ENCODE measurements at places on chromosomes 2 and 18.

DNA sequence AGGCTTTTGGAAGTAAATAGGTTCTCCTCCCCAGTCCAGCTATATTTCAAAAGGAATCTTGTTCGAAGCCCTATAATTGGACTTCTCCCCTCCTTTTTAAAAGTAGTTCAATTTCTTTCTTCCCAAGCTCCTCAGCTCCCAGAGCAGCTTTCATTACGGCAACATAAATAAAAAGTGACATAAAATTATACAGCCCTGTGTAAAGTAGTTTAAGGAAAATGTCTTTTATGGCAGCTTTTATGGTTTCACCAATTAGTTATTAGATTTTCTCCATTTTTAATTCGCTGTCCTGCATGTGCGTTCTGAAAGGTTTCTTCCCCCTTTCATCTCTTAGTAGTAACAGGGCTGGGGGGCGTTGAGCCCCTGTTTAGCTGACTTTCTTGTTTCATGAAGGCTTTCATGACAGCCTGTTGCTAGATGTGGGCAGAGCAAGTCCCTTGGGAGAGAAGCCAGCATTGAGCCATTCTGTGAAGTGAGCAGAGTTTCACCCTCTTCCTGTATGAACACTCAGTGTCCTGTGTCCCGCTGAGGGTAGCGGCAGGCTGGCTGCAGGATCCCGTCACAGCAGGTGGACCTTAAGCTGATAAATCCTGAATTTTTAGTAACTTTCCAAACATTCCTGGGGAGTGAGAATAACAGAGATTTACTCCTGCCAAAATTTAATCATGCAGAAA, 229.7 kb upstream of the SPRED2 start:
- no peak for DNase-seq

GRCh38 chr2:17858064-17858463, 20.4 kb upstream of the KCNS3 start:
- no peak for DNase-seq

- DNase-seq, result no peak
These were observed 35.7 kb downstream of the FEZ2 start for GRCh38 chr2:36562240-36562639.

GRCh38 chr18:78247615-78248289, 731.9 kb upstream of the SALL3 start:
- no peak for DNase-seq

GRCh38 chr2:203155406-203155805, 83.4 kb upstream of the CYP20A1 start:
- DNase-seq, result no peak

DNA sequence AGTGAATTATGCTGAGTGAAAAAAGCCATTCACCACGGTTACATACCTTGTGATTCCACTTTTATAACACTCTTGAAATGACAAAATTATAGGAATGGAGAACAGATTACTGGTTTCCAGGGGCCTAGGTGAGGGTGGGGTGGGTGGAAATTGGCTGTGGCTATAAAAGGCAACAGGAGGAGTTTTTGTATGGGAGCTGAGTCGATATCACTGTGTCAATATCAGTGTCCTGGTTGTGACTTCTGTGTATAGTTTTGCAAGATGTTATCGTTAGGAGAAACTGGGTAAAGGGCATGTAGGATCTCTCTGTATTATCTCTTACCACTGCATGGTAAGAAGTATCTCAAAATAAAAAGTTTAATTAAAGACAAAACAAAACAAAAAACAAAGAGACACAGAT, 84.3 kb downstream of the EDAR start:
- DNase-seq, result no peak

DNA sequence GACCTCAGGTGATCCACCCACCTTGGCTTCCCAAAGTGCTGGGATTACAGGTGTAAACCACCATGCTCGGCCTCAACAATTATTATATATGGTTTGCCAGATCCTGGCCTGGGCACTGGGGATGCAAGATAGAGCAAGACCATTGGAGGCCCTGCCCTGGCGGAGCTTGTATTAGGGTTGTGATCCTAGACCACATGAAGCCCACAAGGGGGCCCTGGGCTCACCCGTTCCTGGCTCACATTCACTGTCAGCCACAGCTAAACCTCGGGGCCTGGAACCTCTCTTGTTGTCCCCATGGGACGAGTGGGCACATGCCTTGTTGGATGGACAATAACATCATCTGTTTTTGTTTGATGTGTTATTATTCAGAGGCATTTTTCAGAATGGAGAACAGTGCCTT, 14.9 kb downstream of the HPCAL1 start:
- no peak for DNase-seq

- no peak for DNase-seq
These were observed 133.7 kb downstream of the THNSL2 start for GRCh38 chr2:88303865-88304264.

- no peak for DNase-seq
These were observed 232.8 kb downstream of the MBD5 start for GRCh38 chr2:148253685-148254084.

Measured in HL-60 (cell line).